Pancreas (tissue), 10 donors: ENCODE measurements at places on chromosomes 5 and 9. TPM values are rescaled to one million over a fixed set of nuclear protein-coding genes. Genes with fewer than 3 reads are reported as not detected.

PCSK5 gene
- polyA plus RNA-seq: 1.5 TPM

CAPSL gene
- polyA plus RNA-seq: not detected

AK8 gene
- 1.0 TPM for polyA plus RNA-seq

AK1 gene
- polyA plus RNA-seq: 49.5 TPM

ZNF300 gene
- polyA plus RNA-seq: 6.5 TPM

DDX4 gene
- 0.02 TPM for polyA plus RNA-seq

CER1 gene
- 0.12 TPM for polyA plus RNA-seq

AMBP gene
- 370 TPM for polyA plus RNA-seq

ASPN gene
- 0.53 TPM for polyA plus RNA-seq

TAF11L14 gene
- polyA plus RNA-seq: not detected

IL3 gene
- polyA plus RNA-seq: not detected

CDH9 gene
- not detected for polyA plus RNA-seq

NR4A3 gene
- polyA plus RNA-seq: 3.8 TPM

OBP2B gene
- polyA plus RNA-seq: not detected

ENTPD2 gene
- polyA plus RNA-seq: 6.5 TPM

GABRA6 gene
- polyA plus RNA-seq: not detected
